Activated CD8-positive, alpha-beta memory T cell treated with anti-CD3 and anti-CD28 coated beads for 48 hours (primary cell): ENCODE measurements at places on chromosomes 3 and 15.

- DNase-seq = no peak
Observed at GRCh38 chr3:48688032-48688736, 2.5 kb upstream of the NCKIPSD start.

DNA sequence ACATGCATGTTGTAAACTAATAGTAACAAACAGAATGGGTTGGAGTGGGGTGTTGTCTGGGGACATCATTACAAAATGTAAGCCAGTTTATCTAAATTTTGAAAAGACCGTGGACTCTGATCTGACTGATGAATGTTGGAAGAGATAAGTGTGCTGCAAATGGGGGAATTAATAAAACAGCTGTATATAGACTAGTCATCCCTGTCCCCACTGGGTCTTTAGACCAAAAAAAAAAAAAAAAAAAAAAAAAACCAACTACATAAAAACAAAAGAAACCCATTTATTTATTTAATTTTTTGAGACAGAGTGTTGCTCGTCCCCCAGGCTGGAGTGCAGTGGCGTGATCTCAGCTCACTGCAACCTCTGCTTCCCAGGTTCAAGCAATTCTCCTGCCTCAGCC lies 20.0 kb downstream of the ARIH2 start:
- no peak for DNase-seq

DNA sequence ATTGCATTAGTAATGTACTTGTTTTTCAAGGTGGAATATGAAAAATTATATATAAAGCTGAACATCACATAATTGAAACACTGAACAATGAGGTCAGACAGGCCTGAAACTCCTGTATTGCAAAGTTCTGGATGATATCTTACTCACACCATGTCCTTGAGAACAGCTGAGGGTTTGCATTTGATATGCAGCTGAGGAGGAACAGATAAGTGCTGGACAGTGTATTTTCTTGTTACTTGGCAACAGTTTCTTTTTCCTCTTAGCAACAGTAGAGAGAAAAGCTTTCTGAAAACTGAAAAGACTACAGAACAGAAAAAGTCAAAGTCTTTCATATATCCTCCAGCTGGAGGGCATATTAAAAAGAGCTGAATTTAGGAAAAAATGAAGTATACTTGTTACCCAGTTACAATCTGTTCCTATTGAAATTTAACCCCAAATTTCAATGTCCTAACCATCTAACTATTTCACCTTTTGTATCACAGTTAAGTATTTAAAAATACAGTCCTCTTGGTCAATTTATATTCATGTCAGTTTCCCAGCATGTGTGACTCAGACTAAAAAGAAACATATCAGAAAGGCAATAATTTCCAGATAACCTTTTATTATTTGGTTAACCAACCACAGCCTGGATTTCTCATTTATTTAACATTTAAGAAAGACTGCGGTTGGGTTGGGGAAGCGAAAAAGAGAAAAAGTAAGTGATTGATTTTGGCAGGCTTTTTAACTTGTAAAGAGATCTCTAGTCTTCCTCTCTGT lies 733.0 kb upstream of the DPPA4 start:
- no peak for DNase-seq

DNA sequence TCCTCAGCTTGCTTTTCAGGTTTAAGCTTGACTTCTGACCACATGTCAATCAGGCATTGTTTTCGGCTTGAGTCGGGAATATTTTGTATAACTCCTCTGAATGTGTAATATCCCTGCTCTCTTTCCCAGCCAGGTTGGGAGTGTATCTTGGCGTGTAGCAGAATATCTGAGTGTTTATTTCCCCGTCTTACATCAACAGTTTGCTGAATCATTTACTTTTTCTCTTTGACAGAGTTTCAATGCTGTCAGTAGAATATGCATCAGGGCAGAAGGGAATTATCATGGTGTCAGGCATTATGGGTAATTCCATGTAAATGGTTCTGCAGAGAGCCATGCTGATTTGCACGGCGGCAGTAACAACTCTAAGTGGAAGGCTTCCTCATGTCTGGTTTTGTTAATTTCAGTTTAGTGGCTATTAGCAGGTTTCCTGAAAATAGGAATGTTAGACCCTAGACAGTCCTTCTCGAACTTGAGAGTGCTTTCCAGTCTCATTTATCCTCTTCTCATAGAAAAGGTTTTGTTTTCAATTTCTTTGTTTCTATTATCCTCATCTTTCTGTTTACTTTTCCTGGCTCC lies 566.3 kb downstream of the AGBL1 start:
- DNase-seq = no peak

DNA sequence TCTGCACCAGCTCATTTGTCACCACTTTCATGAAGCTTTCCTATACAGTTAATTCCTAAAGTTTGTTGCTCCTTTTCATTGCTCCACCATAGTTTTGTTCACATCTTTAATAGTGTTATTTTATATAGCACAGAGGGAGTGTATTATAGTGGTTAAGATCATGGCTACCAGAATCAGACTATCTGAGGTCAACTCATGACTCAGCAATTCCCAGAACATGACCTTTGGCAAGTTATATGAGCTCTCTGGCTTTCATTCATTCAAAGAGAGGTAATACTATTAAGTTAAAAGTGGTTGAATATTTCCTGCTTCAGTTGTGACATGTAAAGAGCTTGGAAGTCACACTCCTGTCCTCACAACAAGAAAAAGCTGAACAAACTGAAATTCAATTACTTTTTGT lies 1073.5 kb downstream of the NAALADL2 start:
- DNase-seq = no peak

DNA sequence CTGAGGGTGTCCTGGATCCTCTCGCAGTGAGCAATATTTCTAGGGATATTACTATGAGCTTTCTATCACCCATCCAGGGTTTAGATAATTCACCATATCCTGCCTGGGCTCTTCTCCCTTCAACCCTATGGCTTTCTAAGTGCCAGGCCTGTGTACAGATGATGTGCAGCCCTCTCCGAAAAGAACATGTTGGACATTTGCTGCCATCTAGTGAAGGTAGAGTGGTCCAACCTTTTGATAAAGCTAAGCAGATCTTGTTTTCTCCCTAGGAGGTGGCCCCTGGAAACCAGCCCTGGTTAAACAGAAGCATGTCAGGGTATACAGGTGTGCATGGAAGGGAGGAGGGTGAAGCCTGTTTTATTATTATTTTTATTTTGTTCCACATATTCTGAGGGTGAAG lies 27.9 kb upstream of the SCN10A start:
- DNase-seq = no peak

GRCh38 chr3:27606537-27606936 lies 115.6 kb downstream of the EOMES start:
- no peak for DNase-seq

- DNase-seq = no peak
Observed at GRCh38 chr15:27869697-27870281, 229.3 kb downstream of the OCA2 start.
